ENCODE measurements at places on chromosomes 12 and 14. TPM values are rescaled to one million over a fixed set of nuclear protein-coding genes. Genes with fewer than 3 reads are reported as not detected.

GRCh38 chr12:116448165-116448739 is 110.9 kb upstream of the MAP1LC3B2 start:
- DNase-seq = no peak

TUNAR gene
- 0.78 TPM for polyA plus RNA-seq

DNA sequence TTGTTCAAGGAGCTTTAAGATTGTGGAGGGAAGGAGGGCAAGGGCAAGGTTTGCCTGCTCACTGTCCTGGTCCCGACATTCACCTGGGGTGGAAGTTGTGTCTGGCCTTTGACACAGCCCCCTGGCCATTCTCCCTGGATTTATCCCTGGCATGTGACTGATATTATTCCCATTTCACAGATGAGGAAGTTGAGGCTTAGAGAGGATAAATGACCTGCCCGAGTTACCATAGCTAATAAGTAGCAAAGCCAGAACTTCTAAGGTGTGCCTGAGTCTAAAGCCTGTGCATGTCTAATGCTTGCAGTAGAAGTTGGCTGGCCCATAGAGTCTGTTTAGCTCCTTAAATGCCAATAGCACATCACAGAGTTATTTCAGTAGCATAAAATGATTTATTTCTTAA is 720 bp upstream of the FGF6 start:
- no peak for DNase-seq

DNA sequence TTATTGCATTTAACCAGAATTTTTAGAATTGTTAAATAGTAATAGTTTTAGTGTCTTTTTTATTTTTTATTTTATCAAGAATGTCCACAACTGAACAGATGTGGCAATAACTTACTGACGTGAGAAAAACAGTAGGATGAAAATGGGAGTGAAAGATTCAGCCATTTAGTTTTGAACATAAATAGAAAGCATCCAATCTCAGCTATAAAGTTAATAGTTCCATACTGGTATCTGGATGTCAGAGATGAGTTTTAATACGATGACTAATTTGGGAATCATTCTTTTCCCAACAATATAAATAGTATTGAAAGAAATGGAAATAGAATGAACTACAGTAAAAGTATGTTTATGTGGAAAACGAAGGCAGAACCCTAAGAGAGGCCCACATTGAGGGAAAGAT is 159.4 kb downstream of the EPS8 start:
- no peak for DNase-seq

Measured in left kidney (tissue), 8 donors.